ENCODE measurements at places on chromosomes 16 and 17.

GRCh38 chr17:82173351-82174041 is 39.1 kb downstream of the CCDC57 start:
- DNase-seq = no peak

DNA sequence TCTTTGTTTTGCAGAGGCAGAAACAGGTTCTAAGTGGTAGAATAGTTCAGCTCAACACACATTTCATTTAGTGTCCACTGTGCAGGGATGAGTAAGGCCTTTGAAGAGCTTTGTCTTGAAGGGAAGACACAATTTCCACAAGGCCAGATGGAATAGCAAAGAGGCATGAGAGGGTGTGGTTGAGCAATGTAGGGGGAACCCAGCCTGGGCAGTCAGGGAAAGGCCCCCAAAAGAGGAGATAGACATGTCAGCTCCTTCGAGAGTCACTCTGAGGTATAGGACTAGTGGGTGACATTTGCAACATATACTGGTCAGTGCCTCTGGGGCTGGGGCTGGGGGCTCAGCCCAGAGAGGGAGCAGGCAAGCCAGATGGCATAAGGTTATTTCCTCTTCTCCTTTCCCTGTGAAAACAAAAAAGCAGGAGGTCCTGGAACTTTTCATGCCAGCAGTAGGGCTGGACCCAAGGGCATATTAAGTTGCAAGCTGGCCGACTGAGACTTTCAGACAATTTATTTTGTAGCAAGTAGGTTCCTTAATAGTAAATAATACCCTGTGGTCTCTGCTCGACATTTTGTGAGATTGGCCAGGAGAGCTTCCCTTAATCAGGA is 7.1 kb downstream of the ALKBH5 start:
- DNase-seq = no peak

GRCh38 chr16:83533193-83533592 is 274.6 kb upstream of the HSBP1 start:
- DNase-seq = no peak

- DNase-seq = no peak
These were observed 16.7 kb downstream of the OR1D5 start for GRCh38 chr17:3046753-3047152.

DNA sequence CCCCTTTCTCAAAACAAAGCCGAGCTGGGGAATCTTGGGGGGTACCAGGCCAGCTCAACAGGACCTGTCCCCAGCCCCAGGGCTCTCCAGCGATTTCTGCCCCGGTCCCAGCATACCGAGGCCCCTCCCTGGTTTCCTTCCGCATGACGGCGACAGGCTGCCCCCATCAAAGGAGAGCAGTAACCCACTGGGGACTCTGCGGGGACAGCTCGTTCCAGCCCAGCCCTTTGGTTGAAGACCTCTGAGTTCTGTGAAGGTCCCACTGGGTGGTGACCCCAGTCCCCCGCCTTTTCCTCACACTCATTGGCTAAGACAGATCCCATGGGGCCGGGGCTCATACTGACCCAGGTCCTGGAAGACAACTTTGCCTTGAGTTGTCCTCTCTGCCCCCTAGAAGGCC is 4.1 kb downstream of the SMTNL2 start:
- no peak for DNase-seq

- no peak for DNase-seq
These were observed 18.3 kb upstream of the ABCA3 start for GRCh38 chr16:2358811-2359210.
